ENCODE measurements at places on chromosomes 2 and 18.

GRCh38 chr2:150526827-150527226, 39.4 kb upstream of the RND3 start:
- DNase-seq, result no peak

DNA sequence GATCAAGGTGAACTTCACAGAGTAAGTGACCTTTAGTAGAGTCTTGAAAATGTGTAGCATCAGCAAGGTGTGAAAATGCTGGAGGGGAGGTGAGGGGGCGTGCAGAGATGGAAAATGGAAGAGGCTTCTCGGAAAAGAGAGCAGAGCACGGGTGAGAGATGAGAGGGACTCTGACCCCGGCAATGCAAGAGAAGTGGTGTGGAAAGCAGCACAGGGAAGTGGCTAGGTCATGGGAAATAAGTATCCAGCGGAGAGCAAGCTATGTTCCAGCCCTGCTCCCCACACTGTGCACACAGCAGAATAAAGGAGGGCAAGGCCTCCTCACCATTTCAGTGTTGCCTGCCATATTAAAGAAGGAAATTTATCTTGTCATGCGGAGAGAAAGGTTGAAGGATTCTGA, 241.7 kb upstream of the DOK6 start:
- no peak for DNase-seq

GRCh38 chr2:68807821-68808266, 63.4 kb downstream of the BMP10 start:
- no peak for DNase-seq

- no peak for DNase-seq
Measured at GRCh38 chr2:192194265-192194865, 368 bp downstream of the TMEFF2 start.

- DNase-seq, result no peak
Measured at GRCh38 chr2:215022418-215022817, 116.0 kb downstream of the ABCA12 start.

DNA sequence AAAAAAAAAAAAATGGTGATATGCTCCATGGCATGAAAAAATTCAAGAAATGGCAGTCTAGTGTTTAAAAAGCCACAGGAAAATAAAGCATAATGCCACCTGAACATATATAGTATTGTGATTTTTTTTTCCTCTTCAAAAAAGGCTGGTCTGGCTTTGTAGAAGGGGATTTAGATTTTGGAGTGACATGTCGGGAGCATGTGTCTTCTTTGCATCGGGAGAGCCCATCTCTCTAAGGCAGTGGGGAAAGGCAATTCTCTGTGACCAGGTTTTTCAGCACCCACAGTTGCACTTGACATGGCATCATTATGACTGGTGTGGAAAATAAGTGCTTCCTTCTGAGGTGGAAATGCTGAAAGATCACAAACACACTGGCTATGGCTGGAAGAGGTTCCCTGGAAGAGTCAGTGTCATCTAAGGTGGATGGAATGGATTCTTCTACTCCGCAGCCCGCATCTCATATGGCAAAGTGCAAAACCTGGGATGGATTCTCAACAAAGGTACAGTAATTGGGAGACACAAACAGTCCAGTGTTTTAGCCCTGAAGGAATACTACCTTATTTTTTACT, 172.5 kb downstream of the AGAP1 start:
- DNase-seq, result peak; percentile 81

DNA sequence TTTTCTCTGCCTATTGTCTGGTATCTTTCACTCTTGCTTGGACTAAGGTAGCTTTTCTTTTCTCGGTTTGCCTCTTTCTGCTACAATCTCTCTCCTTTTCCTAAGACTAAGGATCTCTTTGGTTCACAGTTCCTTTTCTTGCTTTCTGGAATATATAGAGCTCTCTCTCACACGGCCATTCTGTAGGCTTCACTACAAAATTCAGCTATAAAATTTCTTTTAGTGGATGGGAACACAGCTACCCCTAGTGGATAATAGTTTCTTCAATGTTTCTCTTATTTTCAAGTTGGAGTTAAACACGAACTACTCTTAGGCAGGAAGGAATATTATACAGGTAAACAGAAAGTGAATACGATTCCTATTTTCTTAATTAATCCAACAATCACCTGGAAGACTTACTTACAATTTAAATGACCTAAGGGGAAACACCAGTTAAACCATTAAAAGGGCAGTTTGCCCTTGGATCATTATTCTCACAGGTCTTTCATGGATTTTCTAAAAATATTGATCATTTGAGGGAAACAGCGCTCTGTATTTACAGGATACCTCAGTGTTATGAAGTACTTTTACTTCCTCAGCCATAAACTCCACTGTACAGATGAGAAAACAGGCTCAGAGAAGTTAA, 140.5 kb downstream of the LRP2 start:
- peak; percentile 33 for DNase-seq

All from LNCaP clone FGC (cell line).